ENCODE measurements at places on chromosomes 2 and 18.

GRCh38 chr2:238235856-238236255, 4.0 kb downstream of the HES6 start:
- DNase-seq, result no peak

DNA sequence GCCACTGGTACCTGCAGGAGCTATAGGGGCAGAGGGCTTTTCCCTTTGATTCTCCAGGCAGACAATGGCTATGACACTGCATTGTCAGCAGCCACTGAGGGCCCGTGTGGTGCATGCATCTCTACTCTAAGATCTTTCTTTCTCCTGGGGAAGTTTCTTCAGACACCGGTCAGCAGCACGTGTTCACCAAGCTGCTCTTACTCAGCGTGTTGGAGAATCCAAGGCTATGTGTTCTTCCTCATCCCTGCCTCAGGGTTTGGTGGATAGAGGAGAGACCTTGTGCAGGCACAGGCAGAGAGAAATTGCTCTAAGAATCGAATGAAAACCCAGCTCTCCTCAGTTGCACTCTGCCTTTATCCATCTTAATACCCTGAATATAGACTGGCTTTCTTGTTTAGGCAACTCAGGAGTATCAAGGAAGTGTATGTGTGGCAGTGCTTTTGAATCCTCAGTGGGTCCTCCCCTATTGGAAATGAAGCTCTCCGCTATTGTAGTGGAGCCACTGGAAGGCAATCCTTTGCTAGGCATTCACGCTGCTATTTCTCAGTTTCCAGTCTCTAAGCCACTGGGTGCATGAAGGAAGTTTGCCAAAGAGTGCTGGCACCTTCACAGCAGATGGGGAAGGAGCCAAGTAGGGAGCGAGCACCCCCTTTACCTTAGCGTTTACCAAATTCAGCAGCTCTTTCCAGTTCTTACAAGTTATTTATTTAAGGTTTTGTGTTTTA, 86.9 kb upstream of the EML6 start:
- DNase-seq, result no peak

GRCh38 chr2:128058114-128058513, 30.3 kb upstream of the SAP130 start:
- DNase-seq, result no peak

DNA sequence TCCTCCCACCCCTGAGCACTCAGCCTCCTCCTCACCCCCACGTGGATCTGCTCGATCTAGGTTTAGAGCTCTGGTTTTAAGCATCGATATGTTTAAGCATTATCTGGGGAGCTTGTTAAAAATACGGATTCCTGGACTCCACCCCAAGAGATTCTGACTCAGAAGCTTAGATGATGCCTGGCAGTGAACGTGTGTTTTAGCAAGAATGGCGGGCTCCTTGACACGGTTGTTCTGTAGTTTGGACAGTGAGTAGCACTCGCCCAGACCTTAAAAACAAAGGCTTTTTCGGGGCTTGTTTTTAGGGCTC, 47.3 kb downstream of the LDLRAD4 start:
- no peak for DNase-seq

GRCh38 chr2:63029058-63029457, 21.6 kb upstream of the OTX1 start:
- no peak for DNase-seq

- DNase-seq, result no peak
Observed at GRCh38 chr2:138493334-138493733, 8.2 kb upstream of the SPOPL start.

- no peak for DNase-seq
Observed at GRCh38 chr18:23995180-23995579, 19.4 kb upstream of the TTC39C start.

DNA sequence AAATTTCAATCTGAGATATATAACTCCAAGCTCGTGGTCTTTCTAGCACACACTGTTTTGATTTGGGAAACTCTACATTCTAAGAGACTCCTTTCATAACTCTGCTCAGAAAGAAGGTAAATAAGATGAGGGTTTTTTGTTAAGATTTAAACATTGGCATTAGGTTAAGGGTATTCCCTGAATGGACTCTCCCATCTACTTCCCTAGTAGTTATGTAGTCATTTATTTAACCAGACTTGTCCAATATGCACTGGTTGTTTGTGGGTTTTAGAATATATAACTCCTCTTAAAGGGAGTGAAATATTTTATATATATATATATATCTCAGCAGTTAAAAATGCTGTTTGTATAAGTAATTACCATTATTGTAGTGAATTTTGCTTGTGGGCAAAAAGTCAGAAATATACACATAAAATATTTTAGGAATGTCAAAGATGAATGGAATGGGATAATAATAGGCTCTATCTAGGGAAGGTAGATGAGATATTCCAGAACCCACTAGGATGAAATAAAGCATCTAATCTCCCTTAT, 61.5 kb upstream of the WDR75 start:
- no peak for DNase-seq

DNA sequence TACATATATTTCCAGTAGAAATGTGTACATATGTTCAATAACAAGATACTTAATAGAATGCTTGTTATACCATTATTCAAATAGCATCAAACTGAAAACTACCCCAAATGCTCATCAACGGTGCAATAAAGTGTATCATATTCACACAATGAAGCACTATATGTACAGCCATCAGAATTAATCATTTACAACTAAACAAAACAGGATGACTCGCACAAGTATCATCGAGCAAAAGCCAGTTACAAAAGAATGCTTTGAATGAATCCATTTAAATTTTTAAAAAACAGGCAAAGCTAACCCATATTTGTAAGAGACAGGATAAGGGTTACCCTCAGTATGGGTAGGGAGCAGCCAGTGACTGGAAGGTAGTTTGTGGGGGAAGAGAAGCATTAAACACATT, 132.8 kb upstream of the PDE1A start:
- no peak for DNase-seq
